Heart right ventricle (tissue), 16 donors: ENCODE measurements at places on chromosomes 7 and 10. TPM values are rescaled to one million over a fixed set of nuclear protein-coding genes. Genes with fewer than 3 reads are reported as not detected.

Gene DLX6
- not detected for total RNA-seq

Gene APBB1IP
- 11.9 TPM for total RNA-seq

Gene PLA2G12B
- not detected for total RNA-seq

DNA sequence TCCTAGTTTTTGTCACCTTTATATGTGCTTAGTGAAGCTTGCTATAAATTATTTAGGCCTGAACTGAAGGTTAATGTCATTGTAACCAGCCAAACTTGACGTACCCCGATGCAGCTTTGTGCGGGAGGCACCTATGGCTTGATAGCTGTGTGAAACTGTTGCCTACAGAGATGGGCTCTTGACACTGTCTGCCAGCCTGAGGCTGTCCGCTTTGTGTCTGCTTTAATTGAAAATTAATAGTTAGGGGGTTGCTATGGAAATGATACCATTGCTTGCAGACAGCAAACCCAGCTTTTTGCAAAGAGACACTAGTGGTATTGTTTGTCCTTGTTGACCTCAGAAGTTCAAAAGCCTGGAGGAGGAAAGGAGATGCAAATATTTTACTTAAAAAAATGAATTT is 2.1 kb upstream of the FOXP2 start:
- DNase-seq: no peak

GRCh38 chr10:30992681-30993080 is 39.0 kb downstream of the ZNF438 start:
- no peak for DNase-seq

Gene TDRD1
- total RNA-seq: 2.2 TPM
